ENCODE measurements at places on chromosomes 1 and 21. TPM values are rescaled to one million over a fixed set of nuclear protein-coding genes. Genes with fewer than 3 reads are reported as not detected.

DNA sequence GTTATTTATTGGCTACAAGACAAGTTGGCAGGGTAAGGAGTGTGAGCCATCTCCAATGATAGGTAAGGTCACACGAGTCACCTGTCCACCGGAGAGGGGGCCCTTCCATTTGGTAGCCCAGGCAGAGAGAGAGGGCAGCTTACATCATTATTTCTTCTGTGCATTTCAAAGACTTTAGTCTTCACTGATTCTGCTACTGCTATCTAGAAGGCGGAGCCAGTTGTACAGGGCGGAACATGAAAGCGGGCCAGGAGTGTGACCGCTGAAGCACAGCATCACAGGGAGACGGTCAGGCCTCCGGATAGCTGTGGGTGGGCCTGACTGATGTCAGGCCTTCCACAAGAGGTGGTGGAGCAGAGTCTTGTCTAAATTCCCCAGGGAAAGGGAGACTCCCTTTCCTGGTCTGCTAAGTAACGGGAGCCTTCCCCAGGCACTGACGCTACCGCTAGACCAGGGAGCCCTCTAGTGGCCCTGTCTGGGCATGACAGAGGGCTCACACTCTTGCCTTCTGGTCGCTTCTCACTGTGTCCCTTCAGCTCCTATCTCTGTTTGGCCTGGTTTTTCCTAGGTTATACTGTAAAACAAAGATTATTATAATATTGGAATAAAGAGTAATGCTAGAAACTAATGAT, 36.7 kb downstream of the ZNF695 start:
- H3K4me1 ChIP-seq = no peaks in the 10 kb centered on the region
- peak; percentile 57 for DNase-seq
- H3K27ac ChIP-seq = no peak overlapping the region
- no peak overlapping the region for H3K4me3 ChIP-seq

Gene SAMD13
- total RNA-seq = 0.38 TPM

Gene CHD1L
- total RNA-seq = 71.2 TPM

Gene CNR2
- not detected for total RNA-seq

DNA sequence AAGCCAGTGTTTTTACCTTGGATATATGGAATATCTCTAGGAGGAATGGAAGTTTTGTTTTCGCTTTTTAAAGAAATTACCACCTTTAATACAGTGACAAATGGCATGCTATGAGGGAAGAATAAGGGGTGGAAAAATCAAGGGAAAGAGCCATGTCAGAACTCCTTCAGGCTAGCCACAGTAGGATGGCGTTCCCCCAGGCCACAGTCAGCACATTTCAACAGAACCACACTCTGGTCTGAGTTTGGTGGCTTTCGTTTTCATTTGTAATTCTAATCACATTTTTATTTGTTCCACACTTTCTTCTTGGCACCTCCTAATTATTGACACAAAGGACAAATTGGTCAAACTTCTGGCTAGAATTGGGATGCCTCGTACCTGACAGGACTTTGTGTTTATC, 60.3 kb upstream of the RCOR3 start:
- H3K36me3 ChIP-seq = no peaks in the 10 kb centered on the region
- no peaks in the 10 kb centered on the region for H3K4me1 ChIP-seq
- H3K4me3 ChIP-seq = no peak overlapping the region

Gene ASCL5
- total RNA-seq = not detected

GRCh38 chr1:69814926-69815325, 247.2 kb downstream of the LRRC7 start:
- no peak overlapping the region for H3K27ac ChIP-seq
- no peaks in the 10 kb centered on the region for H3K27me3 ChIP-seq
- no peak for DNase-seq
- H3K4me1 ChIP-seq = no peaks in the 10 kb centered on the region

GRCh38 chr1:230781594-230781993, 34.4 kb downstream of the CAPN9 start:
- peaks cover 3% of the 10 kb centered on the region for H3K27me3 ChIP-seq
- no peak overlapping the region for H3K4me3 ChIP-seq
- H3K27ac ChIP-seq = no peak overlapping the region
- DNase-seq = no peak
- no peaks in the 10 kb centered on the region for H3K36me3 ChIP-seq
- H3K4me1 ChIP-seq = no peaks in the 10 kb centered on the region

Gene HSD3B1
- not detected for total RNA-seq

Gene DNAI4
- total RNA-seq = 1.6 TPM

GRCh38 chr1:75731881-75732280, 7.4 kb downstream of the ACADM start:
- H3K4me1 ChIP-seq = peaks cover 7% of the 10 kb centered on the region
- H3K27ac ChIP-seq = no peak overlapping the region
- DNase-seq = no peak
- no peak overlapping the region for H3K4me3 ChIP-seq
- no peaks in the 10 kb centered on the region for H3K27me3 ChIP-seq
- H3K36me3 ChIP-seq = peaks cover 25% of the 10 kb centered on the region

DNA sequence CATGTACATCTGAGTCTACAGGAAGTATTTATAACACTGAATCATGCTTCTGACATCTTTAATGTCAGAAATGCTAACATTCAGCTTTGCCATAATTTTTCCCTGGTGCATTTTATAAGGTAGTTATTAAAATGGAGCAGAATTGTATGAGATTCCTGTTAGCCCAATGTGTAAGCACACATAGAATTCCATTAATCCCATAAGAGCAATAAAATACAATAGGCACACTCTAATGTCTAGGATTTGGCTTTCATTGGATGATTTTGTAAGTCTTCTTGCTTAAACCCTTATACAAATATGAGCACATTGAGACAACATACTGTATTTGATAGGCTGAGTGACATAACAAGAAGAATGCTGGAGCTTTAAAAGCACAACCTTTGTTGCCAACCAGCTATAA, 256.4 kb downstream of the HMCN1 start:
- DNase-seq = no peak
- H3K36me3 ChIP-seq = no peaks in the 10 kb centered on the region
- H3K4me1 ChIP-seq = peaks cover 12% of the 10 kb centered on the region
- no peak overlapping the region for H3K27ac ChIP-seq
- no peak overlapping the region for H3K4me3 ChIP-seq
